ENCODE measurements at places on chromosomes 3 and 15.

DNA sequence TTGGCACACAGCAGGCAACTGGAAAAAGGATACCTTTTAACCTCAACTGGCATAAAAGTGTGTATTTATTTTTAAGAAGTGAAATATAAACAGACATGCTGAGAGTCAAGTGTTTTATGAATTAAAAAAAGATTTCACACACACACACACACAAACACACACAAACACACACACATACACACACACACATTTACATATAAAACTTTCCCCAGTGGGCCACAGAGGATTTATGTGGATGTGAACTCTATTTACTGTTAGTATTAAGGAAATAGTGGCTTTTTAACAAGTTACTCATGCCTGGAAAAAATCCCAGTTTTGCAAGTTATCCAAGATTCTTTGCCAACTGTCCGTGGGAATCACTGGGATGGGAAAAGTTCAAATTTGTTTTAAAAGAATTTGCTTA is 725.9 kb upstream of the NR2F2 start:
- no peak for DNase-seq

- no peak for DNase-seq
These were observed 76.3 kb downstream of the SUCNR1 start for GRCh38 chr3:151949706-151950105.

GRCh38 chr15:71781179-71781964 is 29.0 kb upstream of the NR2E3 start:
- DNase-seq = no peak

DNA sequence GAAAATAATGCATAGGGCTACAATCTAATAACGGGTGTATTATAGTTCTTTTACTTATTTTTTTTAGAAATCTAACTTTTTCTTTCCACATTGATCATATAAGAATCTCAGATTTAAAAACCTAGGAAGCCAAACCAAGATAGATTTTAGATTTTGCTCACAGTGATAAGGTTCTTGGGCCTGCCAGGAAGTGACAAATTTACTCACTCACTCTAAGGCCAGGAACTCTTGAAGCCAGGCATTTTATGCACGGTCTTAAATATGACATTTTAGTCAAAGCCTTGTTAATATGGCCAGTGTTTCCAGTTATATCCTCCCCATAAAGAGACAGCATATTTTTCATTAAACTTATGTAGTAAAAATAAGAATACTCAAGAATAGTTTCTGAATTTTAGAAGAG is 271.4 kb downstream of the SQOR start:
- no peak for DNase-seq

DNA sequence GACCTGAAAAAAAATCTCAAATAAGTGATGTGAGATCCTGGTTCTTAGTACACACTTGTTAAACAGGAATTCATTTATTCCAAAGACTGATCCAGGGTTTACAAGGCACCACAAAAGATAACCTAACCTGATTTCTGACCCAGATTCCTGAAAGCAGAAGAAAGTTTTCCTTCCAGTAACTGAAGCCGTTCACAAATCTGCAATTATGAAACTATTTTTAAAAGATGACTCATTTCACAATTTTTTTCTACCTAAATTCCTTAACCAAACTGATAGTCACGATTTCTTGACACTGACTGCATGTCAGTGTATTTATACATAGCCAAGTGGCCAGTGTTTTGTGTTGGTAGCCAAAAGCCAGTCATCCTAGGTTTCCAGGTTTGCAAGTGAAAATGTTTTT is 17.1 kb downstream of the SLC9A9 start:
- no peak for DNase-seq

- DNase-seq = no peak
These were observed 271.4 kb downstream of the CLSTN2 start for GRCh38 chr3:140206196-140207040.

All from NK-92 treated with Interleukin-12 subunit alpha and Interleukin-12 subunit beta, amount 100 ng/mL, for 24 hours (cell line).